ENCODE measurements at places on chromosomes 11 and 22. TPM values are rescaled to one million over a fixed set of nuclear protein-coding genes. Genes with fewer than 3 reads are reported as not detected.

GRIK4 gene
- total RNA-seq: not detected

KRTAP5-11 gene
- total RNA-seq: not detected

MRGPRX4 gene
- not detected for total RNA-seq

E2F8 gene
- total RNA-seq: 75.2 TPM

PANX2 gene
- not detected for total RNA-seq

LGR4 gene
- total RNA-seq: not detected

PNPLA5 gene
- 0.15 TPM for total RNA-seq

MEI1 gene
- 14.6 TPM for total RNA-seq

BIRC3 gene
- 66.9 TPM for total RNA-seq

BACE1 gene
- total RNA-seq: not detected

CECR2 gene
- total RNA-seq: 0.53 TPM

ZP1 gene
- not detected for total RNA-seq

SLC6A5 gene
- not detected for total RNA-seq

NCR3LG1 gene
- total RNA-seq: 23.0 TPM

KCNJ4 gene
- total RNA-seq: not detected

MCM5 gene
- total RNA-seq: 360 TPM

AQP11 gene
- total RNA-seq: not detected

FAM83F gene
- not detected for total RNA-seq

OR5D16 gene
- total RNA-seq: not detected

ACTN3 gene
- 0.15 TPM for total RNA-seq

C11orf16 gene
- not detected for total RNA-seq

ZNF280B gene
- total RNA-seq: 5.3 TPM

OR10D3 gene
- total RNA-seq: not detected

Measured in OCI-LY7 (cell line).